ENCODE measurements at places on chromosomes 7 and 10.

DNA sequence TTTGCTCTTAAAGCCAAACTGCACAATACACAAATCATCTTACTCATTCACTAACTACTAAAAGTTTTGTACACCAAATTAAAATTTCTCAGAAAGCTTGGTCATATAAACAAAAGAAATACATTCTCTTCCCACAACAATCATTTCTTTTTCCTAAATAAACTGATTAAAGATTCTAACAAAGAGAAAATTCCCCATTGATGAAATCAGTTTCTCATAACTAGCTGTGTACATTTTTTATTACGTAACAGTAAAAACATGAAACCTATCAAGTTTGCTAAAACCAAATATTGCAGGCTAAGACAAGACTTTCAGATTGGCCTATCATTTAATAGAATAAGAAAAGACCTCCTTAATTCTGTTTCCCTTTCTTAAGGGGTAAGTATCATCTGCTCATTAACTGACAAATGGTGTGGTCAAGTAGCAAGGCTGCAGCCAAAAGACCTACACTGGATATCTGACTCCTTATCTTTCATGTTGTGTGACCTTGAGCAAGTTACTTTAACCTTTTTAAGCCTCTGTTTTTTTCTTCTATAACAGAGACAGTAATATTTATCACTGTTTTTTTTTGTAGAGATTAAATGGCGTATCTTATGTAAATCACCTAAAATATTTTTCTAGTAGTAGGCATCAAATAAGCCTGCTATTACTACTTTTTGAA is 22.4 kb downstream of the NAMPT start:
- DNase-seq, result no peak

DNA sequence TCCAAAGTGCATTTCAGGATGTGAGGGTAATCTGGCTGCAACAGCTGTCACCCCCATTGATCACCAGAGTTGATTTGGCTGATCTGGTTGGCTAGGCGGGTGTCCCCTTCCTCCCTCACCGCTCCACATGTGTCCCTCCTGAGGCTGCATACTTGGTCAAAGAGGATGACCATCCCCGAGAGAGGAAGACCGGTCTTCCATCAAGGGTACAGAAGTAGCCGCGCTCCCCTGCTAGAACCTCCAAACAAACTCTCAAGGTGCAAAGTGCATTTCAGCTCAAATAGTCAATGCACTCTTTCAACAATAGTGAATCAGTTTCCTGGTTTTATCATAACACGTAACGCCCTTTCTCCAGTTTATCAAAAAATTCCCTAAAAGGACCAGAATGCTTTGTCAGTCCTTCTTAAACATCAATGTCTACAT is 44.6 kb downstream of the CARD11 start:
- no peak for DNase-seq

GRCh38 chr10:72228318-72228751 is 12.3 kb upstream of the ASCC1 start:
- no peak for DNase-seq

DNA sequence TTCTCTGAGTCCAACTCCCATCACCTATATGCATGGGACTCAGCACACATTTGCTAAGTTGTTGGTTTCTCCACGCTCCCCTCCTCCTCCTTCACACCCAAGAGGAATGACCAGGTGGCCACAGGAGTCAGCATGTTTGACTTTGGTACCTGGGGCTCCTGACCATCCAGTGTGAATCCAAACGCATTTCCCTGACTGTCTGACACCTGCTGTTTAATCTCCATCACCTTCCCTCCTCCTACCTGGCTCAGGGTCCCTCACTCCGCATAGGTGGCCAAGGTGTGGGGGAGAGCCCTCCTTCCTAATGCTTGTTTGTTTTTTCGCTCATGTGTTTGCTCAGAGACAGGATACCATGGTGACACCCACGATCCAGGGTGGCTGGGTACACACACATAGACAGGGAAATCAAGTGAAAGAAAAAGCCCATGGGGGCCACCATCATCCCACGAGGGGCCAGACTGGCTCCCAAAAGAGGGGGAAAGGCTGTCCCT is 194.9 kb downstream of the KCNMA1 start:
- no peak for DNase-seq

DNA sequence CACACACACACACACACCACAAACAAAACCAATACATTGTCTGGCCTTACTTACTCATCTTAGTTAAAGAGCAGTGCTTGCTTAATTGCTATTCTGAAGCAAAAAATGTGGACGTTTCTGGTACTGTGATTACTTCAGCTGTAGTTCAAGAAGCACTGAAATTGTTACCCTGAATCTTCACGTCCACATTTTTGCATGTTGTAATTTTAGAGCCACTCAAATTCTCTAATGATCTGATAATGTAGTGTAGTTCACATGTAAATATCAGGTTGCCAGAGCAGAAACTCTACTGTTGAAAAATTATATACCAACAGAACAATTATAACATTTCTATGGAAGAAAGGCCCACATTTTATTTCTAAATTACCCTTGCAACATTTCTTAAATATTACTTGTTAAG is 1451.1 kb downstream of the GATA3 start:
- no peak for DNase-seq

- peak; percentile 89 for DNase-seq
Observed at GRCh38 chr10:48390933-48391845, 84.7 kb downstream of the MAPK8 start.

- DNase-seq, result no peak
Observed at GRCh38 chr10:131920151-131920550, 19.3 kb downstream of the PPP2R2D start.

DNA sequence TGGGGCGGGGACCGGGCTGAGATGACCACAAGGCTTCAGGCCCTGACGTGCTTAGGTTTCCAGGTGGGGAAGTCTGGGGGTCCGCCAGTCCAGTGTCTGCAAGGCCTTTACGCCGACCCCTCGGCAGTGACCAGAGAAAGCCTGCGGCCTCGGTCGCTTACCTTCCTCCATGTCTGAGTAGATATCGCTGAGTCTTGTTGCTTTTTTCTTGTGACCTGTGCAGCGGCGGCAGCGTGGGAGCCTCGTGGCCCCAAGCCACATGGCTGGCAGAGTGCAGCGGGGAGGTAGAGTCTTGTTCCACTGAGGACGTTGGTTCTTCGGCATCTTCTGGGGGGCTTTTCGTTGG is 329 bp downstream of the NOLC1 start:
- peak; percentile 46 for DNase-seq

DNA sequence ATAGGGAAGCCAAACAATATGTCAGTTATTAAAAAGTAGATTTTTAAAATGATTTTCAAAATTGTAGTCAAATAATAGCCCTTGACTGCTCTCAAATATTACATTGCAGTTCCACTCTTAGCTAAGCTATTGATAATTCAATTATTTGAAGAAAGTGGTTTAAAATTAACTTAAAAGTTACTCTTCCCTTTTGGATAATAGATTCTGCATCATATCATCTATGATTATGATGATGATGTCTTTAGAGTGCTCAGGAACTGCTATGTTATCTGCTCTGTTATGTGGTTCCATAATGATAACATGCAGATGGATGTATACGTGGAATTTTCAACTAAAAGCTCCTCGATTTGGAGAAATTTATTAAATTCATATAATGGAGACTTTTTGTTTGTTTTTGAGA is 110.0 kb downstream of the ADAM22 start:
- no peak for DNase-seq

- no peak for DNase-seq
Observed at GRCh38 chr10:33353853-33354252, 19.4 kb upstream of the NRP1 start.

- no peak for DNase-seq
Observed at GRCh38 chr10:62022830-62023229, 121.3 kb downstream of the ARID5B start.

DNA sequence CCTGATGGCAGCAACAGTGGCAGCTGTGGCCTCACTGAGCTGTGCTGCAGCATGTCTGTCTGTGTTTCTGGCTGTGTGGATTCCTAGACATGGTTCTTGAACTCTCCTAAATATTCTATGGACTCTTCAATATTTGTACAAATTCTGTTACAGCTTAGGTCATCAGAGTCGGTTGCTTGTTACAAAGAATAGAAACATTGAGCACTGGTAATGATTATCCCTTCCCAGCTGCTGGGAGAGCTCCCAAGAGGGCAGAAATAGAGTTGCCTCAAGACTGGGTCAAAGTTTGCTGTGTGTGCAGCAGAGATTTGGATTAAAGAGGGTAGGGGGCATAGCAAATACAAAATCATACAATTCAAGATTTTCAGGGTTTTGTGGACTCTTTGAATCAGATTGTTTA is 337.1 kb upstream of the AKR1E2 start:
- DNase-seq, result no peak

DNA sequence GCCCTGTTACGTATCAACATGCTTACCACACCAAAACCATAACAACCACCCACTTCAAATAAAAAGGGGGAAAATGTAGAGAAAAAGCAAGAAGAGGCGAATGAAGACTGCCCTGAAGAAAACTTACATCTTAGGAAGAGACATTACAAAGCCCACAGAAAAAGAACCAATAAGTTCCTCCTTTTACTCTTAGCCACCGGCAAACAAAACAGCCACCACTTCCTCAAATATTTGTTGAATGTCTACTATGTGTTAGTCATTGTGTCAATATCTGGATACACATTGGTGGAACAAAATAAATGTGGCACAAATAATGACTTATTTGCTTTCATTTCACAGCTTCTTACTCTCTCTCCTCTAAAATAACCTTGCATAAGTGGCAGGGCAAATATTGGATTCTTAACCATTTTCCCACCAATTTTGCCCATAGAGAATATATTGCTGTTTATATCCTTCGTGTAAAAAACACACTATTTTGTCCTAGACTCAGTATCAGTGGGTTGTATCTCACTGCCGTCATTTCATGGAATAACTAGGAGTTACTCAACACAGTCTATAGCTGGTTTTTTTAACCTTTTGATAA is 106.8 kb downstream of the ANK3 start:
- DNase-seq, result peak; percentile 78

- peak; percentile 57 for DNase-seq
Observed at GRCh38 chr7:112938863-112939573, 147.6 kb downstream of the GPR85 start.

All from ELR (cell line).